Activated gamma-delta T cell treated with anti-CD3 and anti-CD28 coated beads, Interleukin-2, amount 50 U/mL, for 16 hours (primary cell): ENCODE measurements at places on chromosomes 5 and 9.

DNA sequence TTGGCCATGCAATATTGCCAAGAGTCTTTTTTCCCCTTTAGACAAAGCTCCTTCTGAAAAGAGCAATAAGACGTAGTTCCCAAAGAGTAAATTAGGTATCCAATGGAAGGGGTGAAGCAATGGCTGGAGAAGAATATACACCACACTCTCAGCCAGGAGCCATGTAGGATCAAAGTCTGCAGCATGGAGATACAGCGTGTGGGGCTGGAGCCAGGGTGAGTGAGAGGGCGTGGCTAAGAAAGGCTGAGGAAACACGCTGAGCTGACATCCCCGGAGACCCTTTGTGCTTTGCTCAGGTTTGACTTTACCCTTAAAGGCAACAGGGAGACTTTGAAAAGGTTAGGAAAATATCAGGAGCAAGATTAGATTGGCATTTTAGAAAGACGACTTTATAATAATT is 87.1 kb upstream of the ELL2 start:
- no peak for DNase-seq

- no peak for DNase-seq
Measured at GRCh38 chr9:37405350-37405749, 17.1 kb upstream of the GRHPR start.

DNA sequence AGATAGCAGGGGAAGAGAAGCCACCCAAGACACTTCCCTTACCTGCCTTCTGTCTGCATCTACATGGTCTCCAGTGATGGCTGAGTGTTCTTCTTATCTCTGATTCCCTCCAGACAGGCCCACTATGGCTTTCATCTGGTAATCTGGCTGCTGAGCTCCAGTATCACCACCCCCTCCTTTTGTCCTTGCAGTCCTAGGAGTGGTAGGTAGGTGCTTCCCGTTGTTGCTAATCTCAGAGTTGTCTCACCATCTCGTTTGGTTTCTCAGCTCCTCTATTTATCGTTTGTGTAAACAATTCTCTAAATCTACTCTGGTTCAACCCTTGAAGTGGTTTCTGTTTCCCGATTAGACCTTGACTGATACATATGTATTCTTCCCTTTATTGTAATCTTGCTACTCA is 243.8 kb upstream of the RFX3 start:
- no peak for DNase-seq

GRCh38 chr9:109520475-109521132 is 22.5 kb upstream of the PTPN3 start:
- no peak for DNase-seq

DNA sequence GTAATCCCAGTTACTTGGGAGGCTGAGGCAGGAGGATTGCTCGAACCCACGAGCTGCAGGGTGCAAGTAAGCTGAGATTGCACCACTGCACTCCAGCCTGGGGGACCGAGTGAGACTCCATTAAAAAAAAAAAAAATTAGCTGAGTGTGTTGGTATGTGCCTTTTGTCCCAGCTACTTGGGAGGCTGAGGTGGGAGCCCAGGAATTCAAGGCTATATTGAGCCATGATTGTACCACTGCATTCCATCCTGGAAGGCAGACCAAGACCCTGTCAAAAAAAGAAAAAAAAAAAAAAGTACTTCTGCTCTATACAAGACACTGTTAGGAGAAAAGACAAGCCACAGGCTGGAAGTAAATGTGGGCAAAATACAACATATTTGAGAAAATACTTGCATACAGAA is 68.5 kb upstream of the FBXW11 start:
- DNase-seq, result no peak

DNA sequence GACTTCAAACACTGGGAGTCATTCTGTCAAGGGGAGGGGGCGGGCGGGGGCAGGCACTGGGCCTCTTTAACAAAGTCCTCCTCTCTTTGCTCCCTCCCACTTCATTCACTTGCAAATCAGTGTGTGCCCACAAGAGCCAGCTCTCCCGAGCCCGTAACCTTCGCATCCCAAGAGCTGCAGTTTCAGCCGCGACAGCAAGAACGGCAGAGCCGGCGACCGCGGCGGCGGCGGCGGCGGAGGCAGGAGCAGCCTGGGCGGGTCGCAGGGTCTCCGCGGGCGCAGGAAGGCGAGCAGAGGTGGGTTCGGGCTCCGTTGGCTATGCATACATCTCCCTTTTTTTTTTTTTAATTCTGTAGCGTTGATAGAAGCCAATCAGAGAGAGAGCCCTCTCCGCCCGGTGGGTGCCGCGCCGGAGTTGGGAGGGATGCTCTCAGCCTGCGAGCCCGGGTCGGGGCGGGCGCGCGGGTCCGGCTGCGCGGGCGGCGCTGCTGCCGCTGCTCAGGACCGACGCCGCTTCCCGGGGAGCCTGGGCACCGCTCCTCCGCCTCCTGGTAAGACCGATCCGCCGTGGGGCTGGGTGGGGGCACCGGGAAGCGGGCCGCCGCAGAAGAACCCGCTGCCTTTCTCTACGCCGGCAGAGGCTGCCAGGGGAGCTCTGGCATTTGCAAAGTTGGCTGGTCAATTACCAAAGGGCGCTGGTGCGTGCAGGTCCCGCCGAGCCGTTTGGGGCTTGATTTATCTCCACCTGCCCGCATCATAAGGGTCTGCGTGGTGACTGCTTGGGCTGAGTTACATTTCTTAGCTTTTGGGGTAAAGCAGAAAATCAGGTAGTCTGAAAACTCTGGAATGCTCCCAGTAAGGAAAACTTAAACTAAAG is at the start of gene CDH6:
Gene CDH6 (plus strand): TSS at position 96 of the 877 bp plus-strand sequence. CDS start 73,788 bp downstream, outside the sequence.
- no peak for DNase-seq

GRCh38 chr9:26439061-26439624 is 453.5 kb downstream of the CAAP1 start:
- DNase-seq, result no peak

- DNase-seq, result no peak
Measured at GRCh38 chr9:38687389-38687842, 32.5 kb downstream of the FAM240B start.

DNA sequence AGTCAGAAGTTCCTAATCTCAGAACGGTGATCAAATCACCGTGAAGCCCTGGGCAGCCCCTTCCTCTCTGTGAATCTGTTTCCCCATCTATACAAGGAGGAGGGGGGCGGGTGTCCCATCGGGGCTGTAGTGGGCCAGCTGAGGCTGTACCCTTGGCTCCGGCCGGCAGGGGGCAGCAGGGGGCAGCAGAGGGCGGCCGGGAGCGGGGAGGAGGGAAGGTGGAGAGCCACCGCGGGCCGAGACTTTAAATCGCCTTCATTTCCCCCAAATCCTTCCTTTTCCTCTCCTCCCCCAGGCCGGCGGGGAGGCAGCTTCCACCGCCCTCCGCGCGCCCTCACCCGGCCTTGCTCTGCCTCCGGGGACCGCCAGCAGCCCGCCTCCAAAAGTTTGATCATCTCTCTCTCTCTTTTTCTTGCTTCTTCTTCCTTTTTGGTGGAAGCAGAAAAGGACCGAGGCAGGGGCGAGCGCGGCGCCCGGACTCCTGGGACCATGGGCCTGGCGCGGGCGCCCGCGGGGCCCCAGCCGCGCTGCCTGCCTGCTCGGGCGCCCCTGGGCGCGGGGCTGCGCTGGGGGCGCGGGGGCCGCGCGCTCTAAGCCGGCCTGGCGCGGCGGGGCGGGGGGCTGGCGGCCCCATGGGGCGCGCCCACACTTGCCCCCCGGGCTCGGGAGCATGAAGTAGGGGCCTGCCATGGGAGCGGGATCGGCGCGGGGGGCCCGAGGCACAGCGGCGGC is at the start of gene COL27A1:
Gene COL27A1 (plus strand): TSS at position 275 of the 732 bp plus-strand sequence. CDS start 414 bp downstream, at position 689.
- DNase-seq, result peak; percentile 59

- DNase-seq, result no peak
Measured at GRCh38 chr5:158378931-158379330, 520.0 kb upstream of the CLINT1 start.

DNA sequence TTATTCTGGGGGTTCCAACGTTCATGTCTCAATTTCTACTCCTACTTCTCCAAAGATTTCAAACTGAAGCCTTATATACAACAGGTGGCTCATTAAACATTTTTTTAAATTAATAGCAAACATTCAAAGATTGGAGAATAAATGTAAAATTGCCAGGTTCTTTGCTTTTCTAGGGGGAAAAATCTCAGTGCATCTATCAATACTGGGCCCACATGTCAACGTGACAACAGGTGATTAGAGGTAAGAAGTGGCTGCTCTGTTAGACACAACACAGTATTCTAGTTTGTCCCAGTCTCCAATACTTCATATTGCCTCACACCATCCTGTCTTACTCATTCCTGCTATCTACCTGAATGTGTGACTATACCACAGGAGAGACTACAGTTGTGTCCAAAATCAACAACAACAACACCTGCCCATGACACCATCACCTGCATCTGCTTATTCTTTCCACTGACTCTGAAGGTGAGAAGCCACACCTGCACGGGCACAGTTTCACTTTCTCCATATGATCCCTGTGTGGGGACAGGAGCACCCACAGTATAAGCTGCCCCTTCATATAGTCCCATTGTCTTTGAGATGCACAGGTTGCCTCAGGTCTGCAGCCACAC is 110.2 kb downstream of the LHFPL2 start:
- no peak for DNase-seq

GRCh38 chr5:1517838-1518237 is 5.9 kb downstream of the LPCAT1 start:
- DNase-seq, result no peak

- DNase-seq, result no peak
Measured at GRCh38 chr9:99354104-99354503, 132.0 kb downstream of the SEC61B start.

- peak; percentile 73 for DNase-seq
Measured at GRCh38 chr5:132238169-132238744, 10.6 kb upstream of the P4HA2 start.

- no peak for DNase-seq
Measured at GRCh38 chr9:132723809-132724208, 53.5 kb downstream of the GTF3C4 start.

DNA sequence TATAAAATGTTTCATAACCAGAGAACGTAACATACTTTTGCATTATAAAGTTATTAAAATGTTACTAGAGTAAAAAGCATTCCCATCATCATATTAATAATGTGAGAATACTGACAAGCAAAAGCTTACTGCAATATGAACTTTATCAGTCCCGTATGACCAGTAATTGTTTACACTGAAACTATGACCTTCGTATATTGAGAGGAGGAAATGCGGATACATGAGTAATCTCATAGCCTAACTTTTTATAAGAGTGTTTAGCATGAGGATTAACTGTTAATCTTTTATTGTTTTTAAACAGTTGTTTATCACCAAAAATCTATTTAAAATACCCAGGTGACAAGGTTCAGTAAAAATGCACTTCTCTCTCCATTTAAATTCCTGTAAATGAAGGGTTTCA is 272.4 kb downstream of the SLF1 start:
- no peak for DNase-seq

DNA sequence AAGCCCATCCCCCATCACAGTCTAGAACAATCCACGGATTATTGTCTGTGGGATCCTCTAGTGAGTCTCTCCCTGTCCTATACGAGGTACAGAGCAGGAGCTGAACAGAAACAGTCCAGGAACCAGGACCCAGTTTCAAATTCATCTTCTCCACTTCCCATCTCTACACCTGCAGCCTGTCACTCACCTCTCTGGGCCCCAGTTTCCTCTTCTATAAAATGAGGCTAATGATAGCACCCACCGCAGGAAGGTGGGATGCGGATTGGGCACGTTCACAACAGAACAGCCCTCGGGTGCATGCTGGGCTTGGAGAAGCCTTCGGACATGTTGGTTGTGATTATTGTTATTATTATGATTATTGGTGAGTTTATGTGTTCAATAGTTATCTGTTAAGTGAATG is 78.5 kb downstream of the ANKRD33B start:
- no peak for DNase-seq

- DNase-seq, result no peak
Measured at GRCh38 chr5:148224117-148224742, 14.1 kb upstream of the MARCOL start.

- DNase-seq, result no peak
Measured at GRCh38 chr9:76609285-76610010, 150.5 kb downstream of the GCNT1 start.

- no peak for DNase-seq
Measured at GRCh38 chr9:109264877-109265587, 55.8 kb downstream of the EPB41L4B start.

DNA sequence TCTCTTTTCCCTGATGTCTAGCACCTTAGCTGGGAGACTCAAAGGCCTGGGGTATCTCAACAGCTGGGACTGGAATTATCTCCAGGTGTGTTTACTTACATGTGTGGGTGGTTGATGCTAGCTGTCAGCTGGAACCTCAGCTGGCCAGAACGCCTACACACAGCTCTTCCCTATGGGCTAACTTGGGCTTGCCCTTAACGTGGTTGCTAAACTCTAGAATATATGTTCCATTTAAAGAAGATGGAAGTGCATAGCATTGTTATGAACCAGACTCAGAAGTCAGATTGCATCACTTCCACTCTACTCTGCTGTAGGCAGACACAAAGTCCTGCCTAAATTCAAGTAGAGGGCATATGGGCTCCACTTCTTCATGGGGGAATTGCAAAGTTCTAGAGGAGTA is 29.3 kb downstream of the SGCD start:
- no peak for DNase-seq

DNA sequence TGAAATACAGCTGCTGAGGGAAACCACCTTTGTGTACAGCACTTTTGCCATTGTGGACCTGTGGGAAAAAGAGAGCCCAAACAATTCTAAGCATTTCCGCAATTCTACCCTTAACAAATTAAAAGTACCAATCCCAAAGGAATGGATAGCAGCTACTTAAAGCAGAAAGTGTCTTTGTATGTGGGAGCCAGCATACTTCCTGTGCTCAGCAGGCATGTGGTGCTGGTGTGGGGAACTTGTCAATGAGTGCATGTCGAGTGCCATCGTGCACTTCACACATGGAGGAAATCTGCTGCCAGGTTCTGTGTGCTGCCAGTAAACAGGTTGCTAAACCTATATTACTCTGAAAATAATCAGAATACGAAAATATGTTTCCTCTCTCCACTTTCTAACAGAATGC is 399.0 kb downstream of the LRRC70 start:
- no peak for DNase-seq

DNA sequence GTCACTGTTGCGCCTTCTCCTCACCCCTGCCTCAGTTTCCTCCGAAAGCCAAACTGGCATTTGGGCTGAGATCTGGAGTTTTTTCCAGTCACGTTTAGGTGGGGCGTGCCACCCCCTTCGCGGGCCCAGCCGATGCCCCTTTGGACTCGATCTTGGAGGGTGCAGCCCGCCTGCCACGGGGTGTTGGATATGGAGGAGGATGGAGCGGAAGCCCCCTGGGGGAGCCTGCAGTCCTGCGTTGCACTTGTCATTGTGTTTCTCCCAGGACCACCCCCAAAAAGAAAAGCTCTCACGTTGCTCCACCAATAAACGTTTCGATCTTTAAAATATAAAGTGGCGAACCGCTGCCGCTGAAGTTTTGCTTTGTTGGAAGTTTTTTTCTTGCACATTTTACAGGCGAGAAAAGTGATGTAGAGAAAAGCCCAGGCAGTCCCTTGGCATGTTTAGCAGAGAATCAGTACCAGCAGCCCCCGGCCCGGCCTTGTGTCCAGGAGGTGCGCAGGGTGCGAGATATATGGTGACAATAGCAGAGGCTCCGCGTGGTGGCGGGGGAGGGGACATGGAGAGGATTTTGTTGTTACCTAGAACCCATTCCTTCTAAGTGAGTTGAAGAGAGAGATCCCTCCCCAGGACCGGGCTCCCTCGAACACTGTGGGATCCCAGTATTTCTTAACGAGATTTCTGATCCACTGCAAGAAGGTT is 681 bp downstream of the F2R start:
- DNase-seq, result no peak
